Lower leg skin (tissue), 4 donors: ENCODE measurements at places on chromosomes 6 and 20. TPM values are rescaled to one million over a fixed set of nuclear protein-coding genes. Genes with fewer than 3 reads are reported as not detected.
A peak's percentile ranks its signal among the peaks of the same experiment; 100 is the strongest.

CSE1L gene
- total RNA-seq = 40.8 TPM

ETV7 gene
- total RNA-seq = 30.0 TPM

CDH26 gene
- 1.1 TPM for total RNA-seq

DEFB132 gene
- total RNA-seq = not detected

PHF1 gene
- 61.9 TPM for total RNA-seq

- peak; percentile 53 for DNase-seq
Observed at GRCh38 chr6:39309942-39310531, 4.2 kb downstream of the KCNK17 start.

DNA sequence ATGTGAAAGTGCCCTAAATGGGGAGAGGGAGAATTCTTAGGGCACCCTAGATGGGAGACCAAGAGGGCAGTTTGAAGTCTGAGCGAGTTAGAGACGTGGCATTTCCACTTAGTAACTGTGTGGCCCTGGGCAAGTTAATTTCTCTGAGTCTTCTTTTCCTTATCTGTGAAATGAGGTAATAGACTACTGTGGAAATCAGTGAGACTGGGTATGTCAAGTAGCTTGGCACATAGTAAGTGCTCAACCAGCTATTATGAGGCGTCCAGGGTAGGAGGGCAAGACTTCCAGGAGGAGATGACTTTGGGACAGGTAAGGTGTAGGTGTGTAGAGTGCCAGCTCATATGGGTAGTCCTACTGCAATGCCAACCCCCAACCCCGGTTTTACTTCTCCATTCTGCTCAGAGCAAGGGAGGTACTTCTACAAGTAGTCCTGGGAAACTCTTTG, 770 bp downstream of the KIF3B start:
- no peak for DNase-seq

GRCh38 chr20:33490023-33490933, at the start of gene CBFA2T2:
Gene CBFA2T2, plus strand, starts transcription at chr20:33490096. Its CDS starts 172 bp downstream, at chr20:33490268.
- peak; percentile 28 for DNase-seq

DNA sequence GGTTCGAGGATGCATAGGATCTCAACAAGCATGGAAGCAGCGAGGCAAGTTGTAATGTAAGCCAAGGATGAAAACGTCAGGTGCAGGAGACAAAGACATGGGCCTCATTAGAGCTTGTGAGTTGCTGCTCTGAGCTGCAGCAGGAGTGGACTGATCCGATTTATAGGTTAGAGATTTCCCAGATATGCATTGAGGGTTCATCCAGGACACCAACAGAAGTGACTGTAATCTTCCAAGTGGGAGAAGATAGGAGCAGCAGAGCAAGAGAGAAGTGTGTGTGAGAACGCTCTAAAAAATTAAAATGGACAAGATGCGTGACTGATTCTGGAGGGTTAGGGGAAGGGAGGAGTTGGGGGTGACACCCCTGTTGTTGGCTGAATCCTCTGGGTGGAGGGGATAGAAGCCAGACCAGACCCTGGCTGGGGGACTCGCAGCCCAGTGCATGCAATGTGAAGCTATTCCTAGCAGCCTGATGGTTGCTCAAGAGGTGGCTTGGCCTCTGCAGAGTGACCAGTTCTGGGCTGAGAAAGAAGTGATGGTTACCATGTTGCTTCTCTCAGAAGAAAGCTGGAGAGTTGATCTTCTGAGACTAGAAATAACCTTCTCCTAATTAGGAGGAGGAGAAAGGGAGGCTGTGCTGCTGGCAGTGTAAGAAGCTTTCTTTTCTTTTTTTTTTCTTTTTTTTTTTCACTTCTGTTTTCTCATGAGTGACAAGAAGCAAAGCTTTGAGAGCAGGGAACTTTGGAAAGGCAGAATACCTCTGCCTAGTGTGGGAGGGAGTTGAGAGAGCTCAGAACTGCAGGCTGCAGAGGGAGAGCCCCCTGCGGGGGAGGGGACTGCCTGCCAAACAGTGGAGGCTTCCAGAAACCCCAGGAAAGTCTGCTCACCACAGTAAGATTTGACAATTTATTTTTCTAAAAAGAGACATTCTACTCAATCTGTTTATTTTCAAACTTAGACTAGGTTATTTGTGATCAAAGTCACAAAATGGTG, 116.9 kb downstream of the SLX4IP start:
- no peak for DNase-seq

- no peak for DNase-seq
Observed at GRCh38 chr6:135170849-135171248, 10.3 kb upstream of the MYB start.

DNA sequence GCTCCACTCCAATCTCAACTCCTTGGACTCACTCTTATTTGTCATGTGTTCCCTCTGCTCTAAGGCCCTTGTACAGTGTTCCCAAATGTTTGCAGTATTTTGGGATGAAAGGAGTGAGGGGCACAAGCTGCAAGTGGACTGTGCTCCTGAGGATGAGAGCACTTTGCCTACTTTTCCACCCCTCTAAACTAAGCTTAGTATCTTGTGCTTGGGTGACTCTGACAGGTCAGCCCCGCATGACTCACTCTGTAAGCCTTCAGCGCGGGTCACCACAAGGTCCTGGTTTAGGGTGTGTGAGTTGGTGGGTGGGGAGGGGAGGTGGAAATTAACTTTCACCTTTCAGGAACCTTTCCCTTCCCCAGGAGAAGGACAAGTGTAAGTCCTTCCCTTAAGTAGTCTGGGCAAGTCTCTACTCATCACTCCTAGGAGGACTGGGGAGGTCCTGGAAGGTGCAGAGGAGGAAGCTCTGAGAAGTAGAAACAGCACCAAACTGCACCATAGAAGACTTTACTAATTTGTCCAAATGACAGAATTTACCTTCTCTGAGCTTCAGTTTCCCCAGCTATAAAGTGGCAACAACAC, 68.8 kb upstream of the EPB41L1 start:
- no peak for DNase-seq

GRCh38 chr6:137875606-137876005, 8.5 kb downstream of the TNFAIP3 start:
- no peak for DNase-seq

DNA sequence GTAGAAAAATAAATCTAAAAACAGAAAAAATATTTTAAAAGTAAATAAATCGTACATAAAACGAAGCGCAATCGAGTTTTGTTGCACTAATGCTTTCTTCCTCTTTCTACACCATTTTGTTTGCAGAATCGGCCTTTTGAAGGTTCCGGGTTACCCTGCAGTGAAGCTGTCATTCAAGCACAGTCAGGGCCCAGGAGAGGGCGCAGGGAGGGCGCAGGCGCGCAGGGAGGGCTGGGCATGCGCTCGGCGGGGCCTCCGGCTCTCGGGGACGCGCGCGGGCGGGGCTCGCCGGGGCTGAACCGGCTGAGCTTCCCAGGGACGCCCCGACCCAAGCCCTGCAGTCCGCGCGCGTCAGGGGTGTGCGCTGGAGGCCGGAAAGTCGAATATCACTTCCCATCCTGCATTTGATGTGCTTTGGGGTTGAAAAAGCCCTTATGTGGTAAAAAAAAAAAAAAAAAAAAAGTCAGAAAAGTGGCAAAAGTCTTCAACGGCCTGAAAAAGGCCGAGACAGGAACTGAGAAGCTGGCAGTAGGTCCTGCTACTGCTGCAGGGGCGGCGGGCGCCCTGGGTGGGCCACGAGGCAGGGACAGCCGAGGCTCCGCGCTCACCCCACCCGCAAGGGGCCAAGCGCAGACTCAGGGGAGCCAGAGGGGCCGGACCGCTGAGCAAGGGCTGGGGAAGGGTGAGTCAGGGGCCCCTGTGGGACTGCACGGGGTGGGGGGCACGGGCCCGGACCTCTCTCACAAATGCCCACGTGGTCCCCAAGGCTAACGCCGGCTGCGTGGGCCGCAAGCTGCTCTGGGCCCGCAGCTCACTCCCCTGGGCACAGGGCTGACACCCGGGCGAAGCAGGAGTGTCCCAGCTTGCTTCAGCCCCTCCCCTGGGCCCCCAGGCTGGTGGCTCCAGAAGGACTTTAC, 40.5 kb downstream of the THBS2 start:
- peak; percentile 86 for DNase-seq
